ENCODE measurements at places on chromosomes 4 and X. TPM values are rescaled to one million over a fixed set of nuclear protein-coding genes. Genes with fewer than 3 reads are reported as not detected.

RAB9A gene
- 21.7 TPM for total RNA-seq

EDNRA gene
- total RNA-seq: 8.4 TPM

POU4F2 gene
- total RNA-seq: not detected

DUSP21 gene
- total RNA-seq: not detected

GRCh38 chr4:181319629-181320028 lies 923.6 kb upstream of the TENM3 start:
- peaks cover 11% of the 10 kb centered on the region for H3K4me1 ChIP-seq
- H3K36me3 ChIP-seq: no peaks in the 10 kb centered on the region
- DNase-seq: peak; percentile 8
- H3K27me3 ChIP-seq: no peaks in the 10 kb centered on the region
- H3K4me3 ChIP-seq: no peak overlapping the region

GRCh38 chrX:105608745-105609144 lies 213.6 kb upstream of the NRK start:
- H3K36me3 ChIP-seq: no peaks in the 10 kb centered on the region
- H3K4me1 ChIP-seq: no peaks in the 10 kb centered on the region
- H3K27ac ChIP-seq: no peak overlapping the region
- no peaks in the 10 kb centered on the region for H3K27me3 ChIP-seq
- DNase-seq: no peak

DNA sequence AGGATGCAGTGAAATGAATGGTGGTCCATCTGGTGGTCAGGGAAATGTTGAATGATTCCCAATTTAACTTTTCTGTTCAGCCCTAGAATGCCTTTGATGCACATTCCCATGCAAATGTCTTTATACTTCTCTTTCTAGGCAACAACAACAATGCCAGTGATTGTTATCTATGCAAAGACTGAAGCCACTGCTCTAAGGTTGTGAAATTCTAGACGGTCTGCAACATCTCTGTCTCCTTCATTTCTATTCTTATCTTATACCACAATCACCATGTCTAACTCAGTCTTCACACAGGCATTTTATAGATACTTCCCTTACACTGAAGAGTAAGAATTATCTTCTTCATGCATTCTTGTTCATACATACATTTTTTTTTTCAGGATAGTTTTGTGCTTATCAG lies 84.5 kb downstream of the HPGD start:
- H3K27ac ChIP-seq: no peak overlapping the region
- H3K36me3 ChIP-seq: no peaks in the 10 kb centered on the region
- no peaks in the 10 kb centered on the region for H3K27me3 ChIP-seq
- H3K4me1 ChIP-seq: no peaks in the 10 kb centered on the region
- no peak overlapping the region for H3K4me3 ChIP-seq

- no peaks in the 10 kb centered on the region for H3K36me3 ChIP-seq
- H3K27me3 ChIP-seq: no peaks in the 10 kb centered on the region
- no peak overlapping the region for H3K4me3 ChIP-seq
- no peaks in the 10 kb centered on the region for H3K4me1 ChIP-seq
- DNase-seq: no peak
Measured at GRCh38 chrX:106949366-106949765, 29.2 kb downstream of the CLDN2 start.

DNA sequence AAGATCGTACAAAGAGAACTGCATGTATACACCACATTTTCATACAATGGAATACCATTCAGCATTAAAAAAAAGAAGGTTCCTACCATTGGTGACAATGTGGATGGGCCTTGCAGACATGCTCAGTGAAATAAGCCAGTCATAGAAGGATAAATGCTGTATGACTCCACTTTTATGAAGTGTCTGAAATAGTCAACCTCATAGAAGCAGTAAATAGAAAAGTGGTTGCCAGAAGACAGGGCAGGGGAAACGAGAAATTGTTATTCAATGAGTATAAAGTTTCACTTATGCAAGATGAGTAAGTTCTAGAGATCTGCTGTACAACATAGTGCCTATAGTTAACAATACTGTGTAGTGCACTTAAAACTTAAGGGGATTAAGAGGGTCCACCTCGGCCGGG lies 257.5 kb upstream of the FTHL17 start:
- DNase-seq: no peak
- H3K27ac ChIP-seq: no peak overlapping the region
- no peak overlapping the region for H3K4me3 ChIP-seq
- H3K27me3 ChIP-seq: no peaks in the 10 kb centered on the region
- H3K4me1 ChIP-seq: no peaks in the 10 kb centered on the region

- H3K4me3 ChIP-seq: no peak overlapping the region
- H3K27me3 ChIP-seq: no peaks in the 10 kb centered on the region
- peaks cover 8% of the 10 kb centered on the region for H3K4me1 ChIP-seq
- no peak overlapping the region for H3K27ac ChIP-seq
Measured at GRCh38 chr4:81923140-81923539, 450.7 kb downstream of the HNRNPD start.

- H3K36me3 ChIP-seq: no peaks in the 10 kb centered on the region
- no peaks in the 10 kb centered on the region for H3K27me3 ChIP-seq
- H3K4me1 ChIP-seq: no peaks in the 10 kb centered on the region
- H3K4me3 ChIP-seq: no peak overlapping the region
- DNase-seq: no peak
- H3K27ac ChIP-seq: no peak overlapping the region
Measured at GRCh38 chr4:98491899-98492559, 166.4 kb downstream of the TSPAN5 start.
